GM12891 (cell line): ENCODE measurements at places on chromosomes 4 and X.

GRCh38 chr4:177242651-177243286 lies 66.9 kb upstream of the NEIL3 start:
- no peak for DNase-seq

DNA sequence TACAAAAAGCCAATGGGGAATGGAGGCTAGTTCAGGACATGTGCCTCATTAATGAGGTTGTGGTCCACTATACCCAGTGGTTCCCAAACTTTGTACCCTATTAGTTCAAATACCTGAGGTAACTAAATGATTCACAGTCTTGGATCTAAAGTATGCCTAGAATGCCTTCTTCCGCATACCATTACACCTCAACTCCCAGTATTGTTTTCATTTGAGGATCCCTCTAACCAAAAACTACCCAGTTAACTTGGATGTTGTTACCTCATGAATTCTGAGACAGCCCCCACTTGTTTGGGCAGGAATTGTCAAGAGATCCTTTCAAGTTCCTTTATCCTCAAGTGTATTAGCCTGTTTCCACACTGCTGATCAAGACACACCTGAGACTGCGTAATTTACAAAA lies 439.2 kb downstream of the PCDH10 start:
- DNase-seq = no peak

DNA sequence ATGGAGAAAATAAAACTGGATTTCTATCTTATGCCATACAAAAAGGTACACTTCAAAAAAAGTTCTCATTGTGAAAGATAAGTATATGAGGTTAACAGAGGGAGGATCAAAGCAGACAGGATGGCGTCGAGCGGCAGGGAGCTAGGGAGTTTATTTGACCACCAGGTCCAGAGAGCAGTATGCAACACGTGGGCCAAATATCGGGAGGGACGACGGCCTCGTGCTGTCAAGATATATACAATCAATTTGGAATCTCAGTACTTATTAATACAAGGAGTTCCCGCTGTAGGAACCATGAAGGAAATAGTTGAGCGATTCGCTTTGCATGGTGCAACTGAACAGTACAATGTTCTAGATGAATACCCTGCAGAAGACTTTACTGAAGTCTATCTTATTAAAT lies 1069.4 kb upstream of the INTU start:
- no peak for DNase-seq

DNA sequence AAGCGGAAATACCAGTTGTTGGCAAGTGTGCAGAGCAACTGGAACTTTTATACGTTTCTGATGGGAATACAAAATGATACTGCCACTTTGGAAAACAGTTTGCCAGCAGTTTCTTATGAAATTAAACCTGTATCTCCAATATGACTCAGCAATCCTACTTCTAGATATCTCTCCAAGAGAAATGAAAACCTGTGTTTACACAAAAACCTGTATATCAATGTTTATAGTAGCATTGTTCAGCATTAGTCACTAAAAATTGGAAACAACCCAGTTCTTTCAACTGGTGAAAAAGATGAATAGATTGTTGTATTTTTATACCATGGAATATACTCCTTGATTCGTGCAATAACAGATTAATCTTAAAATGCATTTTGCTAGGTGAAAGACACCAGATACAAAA lies 26.8 kb downstream of the ATP7A start:
- no peak for DNase-seq

DNA sequence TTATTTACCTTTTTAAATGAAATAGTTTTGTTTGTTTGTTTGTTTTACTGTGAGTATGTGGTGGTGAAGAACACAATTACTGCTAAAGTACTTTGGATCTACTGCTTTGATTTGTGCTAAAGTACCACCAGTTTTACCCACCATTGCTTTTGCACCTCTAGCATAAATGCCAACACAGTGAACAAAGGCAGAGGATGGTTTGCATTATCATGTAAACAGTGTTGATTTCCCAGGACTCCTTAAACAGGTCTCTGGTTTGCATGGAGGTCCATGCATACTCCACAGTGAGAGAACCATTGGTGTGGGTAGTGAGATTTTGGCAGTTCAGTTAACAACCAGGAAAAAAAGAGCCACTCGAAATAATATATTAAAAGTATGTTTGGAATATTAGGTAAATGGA lies 11.0 kb downstream of the FAT4 start:
- no peak for DNase-seq

DNA sequence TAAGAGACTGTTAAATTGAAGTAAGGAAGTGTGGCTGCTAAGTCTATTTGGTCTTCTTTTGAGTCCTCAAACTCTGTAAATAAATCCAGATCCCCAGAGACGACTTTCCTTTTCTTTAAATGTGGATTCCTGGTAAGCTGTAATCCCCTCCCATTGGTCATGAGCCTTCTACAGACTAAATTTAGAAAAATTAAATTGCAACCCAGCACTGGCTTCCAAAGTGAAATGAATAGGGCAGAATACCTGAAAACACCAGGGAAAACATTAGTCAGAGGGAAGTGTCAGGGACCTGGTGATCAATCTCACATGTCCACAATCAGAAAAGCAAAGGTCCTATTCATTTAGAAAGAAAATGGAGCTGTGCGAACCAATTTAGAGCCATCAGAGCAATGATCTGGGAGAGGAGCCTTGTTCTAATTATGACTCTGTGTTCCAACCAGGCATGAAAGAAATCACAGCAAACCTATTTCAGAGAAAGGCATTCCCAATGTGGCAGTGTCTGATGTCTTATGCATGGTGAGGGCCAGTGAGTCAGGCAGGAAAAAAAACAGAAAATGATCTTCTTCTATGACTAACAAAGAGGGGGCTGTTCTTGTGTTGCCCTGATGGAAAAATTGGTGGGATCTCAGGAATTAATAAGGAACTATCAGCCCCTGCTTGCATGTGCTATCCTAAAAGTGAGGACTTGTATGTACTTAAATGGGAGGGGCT lies 19.8 kb upstream of the CCDC149 start:
- no peak for DNase-seq

DNA sequence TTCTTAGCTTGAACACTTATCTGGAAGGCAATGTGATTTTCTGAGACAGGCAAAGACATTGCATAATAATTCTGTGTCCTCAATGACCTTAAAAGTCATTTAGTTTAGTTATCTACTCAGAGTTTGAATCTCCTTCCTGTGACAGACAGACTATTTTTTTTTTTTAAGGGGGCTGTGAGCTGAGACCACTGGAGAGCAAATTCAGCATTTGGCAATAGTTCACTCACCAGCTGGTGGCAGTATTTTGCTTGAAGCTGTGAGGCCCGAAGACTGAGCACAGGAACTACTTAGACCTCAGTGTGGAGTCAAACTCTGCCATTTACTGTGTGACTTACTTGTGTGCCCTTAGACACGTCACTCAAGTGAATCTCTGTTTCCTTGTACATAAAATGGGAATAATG lies 22.9 kb upstream of the CPE start:
- no peak for DNase-seq

DNA sequence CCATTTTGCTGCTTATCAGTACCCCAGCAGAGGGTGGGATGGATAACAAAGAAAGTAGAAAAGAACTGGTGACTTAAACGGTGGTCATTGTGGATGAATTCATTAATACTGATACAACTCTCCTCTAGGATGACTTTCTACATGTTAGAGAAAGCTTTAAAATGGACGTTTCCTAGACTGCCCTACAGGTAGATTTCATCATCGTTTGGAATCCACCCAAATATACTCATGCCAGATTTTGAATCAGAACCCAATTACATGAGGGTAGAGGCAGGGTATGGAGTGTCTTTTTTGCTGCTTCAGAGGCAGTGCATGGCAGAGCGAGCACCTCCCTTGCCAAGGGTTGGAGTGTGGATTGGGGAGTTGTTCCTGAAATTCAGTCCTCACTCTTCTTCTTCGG lies 13.3 kb upstream of the ANTXR2 start:
- no peak for DNase-seq

DNA sequence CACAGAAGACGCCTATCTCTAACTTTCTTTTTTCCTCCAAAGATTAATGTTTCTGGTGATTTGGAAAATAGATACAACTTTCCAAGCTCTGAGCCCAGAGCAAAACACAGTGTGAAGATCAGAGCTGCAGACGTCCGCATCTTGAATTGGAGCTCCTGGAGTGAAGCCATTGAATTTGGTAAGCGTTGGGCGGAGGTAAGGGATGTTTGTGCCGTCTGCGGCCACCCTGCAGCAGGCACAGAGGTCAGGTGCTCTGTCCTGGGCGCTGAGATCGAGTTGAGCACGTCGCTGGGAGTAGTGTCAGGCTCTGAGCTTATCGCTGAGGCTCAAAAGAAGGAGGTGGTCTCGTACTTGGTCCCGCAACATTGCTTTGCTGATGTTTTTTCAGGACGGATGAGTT lies 31.8 kb downstream of the CSF2RA start:
- no peak for DNase-seq

- no peak for DNase-seq
Observed at GRCh38 chrX:118126286-118126685, 9.7 kb upstream of the KLHL13 start.

- no peak for DNase-seq
Observed at GRCh38 chr4:41145571-41146078, 68.7 kb downstream of the APBB2 start.

DNA sequence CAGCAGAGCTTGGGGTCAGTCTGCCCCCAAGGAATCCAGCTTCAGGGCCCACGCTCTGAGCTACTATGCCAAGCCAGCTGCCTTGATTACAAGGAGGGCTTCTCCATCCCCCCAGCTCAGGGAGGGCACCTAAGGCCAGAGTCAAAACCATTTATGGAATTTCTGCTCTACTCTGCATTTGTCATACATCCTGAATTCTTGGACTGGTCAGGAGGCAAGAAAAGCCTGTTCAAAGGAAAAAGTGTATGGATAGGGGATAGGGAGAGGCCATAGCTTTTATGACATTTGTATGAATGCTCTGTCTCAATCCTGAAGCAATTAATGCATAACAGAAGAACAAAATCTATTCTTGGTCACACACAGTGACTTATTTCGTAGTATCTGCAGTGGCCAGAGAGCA lies 32.2 kb downstream of the EDNRA start:
- DNase-seq = no peak

DNA sequence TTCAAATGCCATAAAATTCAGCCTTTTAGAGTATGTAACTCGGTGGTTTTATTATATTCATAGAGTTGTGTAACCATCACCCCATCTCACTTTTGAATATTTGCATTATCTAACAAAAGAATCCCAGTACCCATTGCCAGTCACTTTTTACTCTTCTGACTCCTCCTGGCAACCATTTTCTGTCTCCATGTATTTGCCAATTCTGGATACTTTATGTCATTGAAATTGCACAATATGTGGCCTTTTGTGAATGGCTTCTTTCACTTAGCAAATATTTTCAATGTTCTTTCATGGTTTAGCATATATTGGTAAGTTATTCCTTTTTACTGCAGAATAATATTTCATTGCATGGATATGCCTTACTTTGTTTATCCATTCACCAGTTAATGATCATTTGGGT lies 79.9 kb downstream of the SLIT2 start:
- DNase-seq = no peak

DNA sequence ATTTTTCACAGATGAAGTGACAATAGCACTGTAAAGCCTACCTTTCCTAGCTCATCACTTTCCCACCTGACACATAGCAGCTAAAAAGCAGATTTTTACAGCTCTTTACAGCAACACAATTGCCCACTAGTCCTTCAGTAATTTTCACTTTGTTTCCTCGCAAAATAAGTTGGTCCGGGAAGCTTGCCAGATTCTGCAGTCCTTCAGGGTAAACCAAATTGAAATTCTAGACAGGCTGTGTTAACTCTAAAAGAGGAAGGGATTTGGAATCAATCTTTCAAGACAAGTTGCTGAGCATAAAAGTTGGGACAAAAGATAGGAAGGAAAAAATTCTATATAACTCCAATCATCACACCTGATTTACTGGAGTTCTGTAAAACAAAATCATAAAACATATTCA lies 8.7 kb downstream of the C1QTNF7 start:
- DNase-seq = no peak

GRCh38 chr4:156956359-156956758 lies 15.2 kb downstream of the PDGFC start:
- no peak for DNase-seq

GRCh38 chrX:91039777-91040176 lies 394.9 kb upstream of the PABPC5 start:
- no peak for DNase-seq

DNA sequence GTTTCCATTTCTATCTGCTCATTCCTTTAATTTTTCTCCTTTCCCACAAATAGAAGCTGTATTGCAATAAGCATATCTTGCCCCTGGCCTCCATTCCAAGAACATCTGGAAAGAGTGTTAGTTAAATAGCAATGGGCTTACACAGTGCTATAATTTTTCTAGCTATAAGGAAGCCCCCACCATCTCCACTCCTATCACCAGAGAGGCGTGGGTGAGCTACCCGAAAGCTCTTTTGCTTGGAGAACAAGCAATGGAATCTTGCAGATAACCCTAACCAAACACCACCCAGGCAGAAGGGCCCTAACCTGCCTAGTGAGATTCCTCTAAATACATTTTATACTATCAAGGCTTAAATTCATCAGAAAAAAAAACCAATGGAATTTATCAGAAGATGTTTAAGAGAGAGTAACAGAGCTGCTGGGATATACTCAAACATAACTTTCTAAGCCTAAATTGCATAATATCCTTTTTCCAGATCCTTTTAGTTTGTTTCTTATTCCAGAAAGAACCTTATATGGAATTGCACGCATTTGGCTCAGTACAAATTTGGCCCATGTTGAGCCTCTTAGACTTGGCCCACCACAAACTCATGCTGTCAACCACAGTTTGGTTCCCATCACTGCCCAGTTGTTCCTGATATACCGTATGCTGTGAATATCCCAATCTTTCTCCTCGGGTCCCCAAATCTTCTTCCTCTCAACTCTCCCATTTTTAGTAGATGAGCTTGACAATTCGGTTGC lies 91.6 kb upstream of the PLAC1 start:
- DNase-seq = no peak

- no peak for DNase-seq
Observed at GRCh38 chr4:37528166-37528885, 157.8 kb downstream of the RELL1 start.

DNA sequence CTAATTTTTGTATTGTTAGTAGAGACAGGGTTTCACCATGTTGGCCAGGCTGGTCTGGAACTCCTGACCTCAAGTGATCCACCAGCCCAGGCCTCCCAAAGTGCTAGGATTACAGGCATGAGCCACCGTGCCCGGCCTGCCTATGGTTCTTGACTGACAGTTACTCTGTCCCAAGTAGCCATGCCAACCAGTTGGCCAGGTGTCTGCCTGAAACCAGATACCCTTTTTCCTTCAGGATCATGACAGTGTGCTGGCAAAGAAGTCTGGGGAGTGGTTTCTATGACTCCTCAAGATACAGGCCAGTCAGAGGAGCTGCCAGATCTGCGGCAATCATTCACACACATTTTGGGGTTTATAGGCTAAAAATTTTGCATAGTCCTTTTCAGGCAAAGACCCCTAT lies 1.7 kb upstream of the LAS1L start:
- no peak for DNase-seq

DNA sequence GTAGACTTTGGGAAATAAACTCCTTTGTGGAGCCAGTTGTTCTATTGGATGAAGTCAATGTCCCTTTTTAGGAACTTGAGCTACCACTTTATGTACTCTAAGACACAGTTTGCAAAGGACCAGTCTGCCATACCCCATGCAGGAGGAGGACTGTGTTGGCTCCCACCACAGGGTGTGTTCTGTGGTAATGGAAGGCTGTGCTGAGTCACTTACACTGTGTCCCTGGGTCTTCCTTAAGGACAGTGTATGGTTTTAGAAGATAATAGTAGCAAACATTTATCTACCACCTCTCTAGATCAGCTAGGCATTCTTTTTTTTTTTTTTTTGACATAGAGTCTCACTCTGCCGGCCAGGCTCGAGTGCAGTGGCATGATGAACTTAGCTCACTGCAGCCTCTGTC lies 184.0 kb upstream of the PGRMC2 start:
- no peak for DNase-seq
